ENCODE measurements at places on chromosomes 2 and 18.

- no peak for DNase-seq
Measured at GRCh38 chr2:161976295-161976694, 97.7 kb downstream of the DPP4 start.

DNA sequence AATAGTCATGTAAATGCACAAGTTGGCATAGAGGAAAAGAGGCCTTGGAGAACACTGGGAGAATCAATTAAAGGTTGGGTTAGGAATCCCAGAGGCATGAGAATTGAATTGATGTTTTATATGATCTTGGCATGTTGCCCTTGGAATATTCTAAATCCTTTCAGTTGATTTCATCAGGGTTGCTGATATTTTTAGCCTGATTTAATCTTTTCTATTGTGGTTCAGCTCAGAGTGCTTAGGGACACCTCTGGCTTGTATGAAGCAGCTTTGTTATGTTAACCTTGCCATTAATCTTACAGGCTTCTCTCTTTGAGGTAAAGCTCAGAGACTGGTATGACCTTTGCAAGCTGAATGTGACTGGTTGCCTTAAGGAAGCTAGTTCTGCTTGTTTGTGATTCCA is 64.4 kb upstream of the LYPD6B start:
- no peak for DNase-seq

- DNase-seq = no peak
Measured at GRCh38 chr2:235468978-235469655, 24.7 kb upstream of the AGAP1 start.

DNA sequence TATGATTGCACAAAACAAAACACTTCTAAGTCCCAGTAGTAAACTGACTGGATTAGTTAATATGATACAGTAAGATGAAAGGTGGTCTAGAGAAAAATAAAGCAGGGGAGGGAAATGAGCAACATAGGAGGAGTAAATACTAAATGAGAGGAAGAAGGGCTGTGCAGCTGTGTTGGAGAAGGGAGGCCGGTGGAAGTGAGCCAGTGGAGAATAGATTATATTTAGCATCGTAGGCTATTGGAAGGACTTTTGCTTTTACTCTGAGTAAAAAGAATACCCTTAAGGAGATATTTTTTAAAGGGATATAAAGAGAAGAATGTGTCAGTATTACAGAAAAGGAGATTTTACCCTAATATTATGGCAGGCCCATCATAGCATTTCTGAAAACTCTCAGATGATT is 12.7 kb downstream of the WDR75 start:
- no peak for DNase-seq

GRCh38 chr2:19478409-19478808 is 120.0 kb upstream of the OSR1 start:
- DNase-seq = no peak

All from stimulated activated CD4-positive, alpha-beta T cell treated with anti-CD3 and anti-CD28 coated beads, Interleukin-1b, Interleukin-23, amount 100 ng/mL, for 1 hour (primary cell).